ENCODE measurements at places on chromosomes 2 and 18.

GRCh38 chr2:219901155-219901554 lies 273.7 kb downstream of the SLC4A3 start:
- no peak for DNase-seq

DNA sequence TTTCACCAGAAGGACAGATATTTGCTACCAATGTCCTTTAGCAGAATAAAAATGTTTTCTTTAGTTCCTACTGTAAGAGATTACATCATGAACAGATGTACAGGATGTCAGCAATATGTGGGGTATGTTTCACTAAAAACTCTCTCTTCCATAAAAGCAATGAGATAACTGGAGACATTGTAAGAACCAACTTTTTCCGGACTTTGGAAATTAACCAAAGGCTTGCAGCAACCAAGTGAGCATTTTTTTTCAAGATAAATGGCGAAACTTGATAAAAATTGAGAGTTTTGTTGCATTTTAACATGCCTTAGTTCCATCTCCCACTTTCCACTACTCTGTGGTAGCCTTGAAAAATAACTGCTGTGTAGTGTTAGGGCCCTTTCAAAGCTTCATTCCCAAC lies 429.8 kb upstream of the CDH2 start:
- DNase-seq = no peak

DNA sequence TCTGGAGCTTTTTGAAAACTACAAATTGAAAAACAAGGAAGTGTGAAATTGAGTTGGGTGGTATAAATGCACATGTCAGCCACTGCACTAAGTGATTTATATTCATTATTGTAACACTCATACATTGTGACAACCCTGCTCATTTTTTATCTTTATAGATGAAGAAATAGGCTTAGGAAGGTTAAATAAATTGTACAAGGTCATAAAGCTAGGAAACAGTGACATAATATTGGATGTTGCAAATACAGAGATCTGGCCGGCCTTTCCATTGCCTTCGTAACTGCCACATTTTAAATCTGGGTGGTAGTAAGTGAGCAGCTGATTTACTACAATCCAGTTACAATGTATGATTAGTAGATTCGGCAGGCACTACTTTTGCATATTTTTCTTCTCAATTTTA lies 76.6 kb upstream of the LPIN2 start:
- DNase-seq = no peak

DNA sequence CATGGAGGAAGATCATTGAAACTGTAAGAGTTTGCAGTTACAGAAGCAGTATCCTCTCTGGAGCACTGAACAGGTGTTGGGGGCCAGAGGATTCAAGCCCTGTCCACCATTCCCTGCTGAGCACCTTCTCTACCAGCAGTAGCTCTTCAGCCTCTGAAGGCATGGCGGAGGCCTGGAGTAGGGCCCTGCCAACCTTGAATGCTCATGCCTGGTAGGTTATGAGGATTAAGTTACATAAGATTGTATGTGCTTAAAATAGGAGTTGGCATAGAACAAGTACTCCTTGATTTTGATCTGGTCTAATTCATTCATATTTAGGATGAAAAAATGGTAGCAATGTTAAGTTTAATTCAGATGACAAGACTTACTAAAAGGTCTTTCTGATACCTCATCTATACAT lies 40.2 kb downstream of the FMNL2 start:
- no peak for DNase-seq

DNA sequence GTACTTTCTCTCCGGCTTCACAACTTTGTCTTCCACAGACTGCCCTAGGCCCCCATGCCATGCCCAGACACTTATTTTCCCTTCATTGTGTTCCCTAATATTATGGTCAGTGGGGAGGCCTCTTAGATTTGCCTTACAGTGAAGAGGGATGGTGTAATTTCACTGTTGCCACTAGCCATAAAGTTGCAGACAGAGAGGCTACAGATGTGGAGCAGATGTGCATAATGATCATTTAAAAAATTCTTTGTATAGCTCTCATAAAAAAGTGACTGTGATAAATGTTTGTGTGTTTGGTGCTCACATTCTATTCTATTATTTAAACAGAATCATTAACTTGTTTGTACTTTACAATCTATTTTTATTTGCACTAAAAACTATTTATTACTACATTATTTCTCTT lies 67.5 kb upstream of the FN1 start:
- DNase-seq = no peak

DNA sequence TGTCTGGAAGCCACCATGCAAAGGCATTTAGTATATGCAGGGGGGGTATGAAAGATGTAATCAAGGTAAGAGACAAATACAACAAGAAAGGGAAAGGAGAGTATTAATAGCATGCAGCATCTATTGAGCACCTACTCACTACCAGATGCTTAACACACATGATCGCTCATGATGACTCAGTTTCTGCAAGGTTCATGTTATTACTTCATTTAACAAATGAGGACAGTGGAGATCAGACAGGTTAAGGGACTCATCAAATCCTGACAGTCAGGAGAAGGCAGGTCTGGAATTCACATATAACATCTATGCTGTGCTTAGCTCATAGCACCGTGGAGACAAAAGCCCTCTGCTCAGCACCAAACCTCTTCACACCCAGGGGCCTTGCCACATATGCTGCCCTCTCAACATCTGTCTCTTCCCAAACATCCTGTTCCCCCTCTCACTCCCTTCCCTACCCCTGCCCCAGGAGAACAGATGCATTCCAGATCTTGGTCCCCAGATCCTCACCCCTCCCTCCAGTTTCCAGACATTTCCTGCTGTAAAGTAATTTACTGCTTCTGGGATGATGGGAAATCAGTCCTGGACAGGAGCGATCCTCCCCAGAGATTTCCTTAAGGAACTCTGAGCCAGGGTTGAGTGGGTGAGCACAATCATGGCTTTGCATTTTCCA lies 155.3 kb downstream of the ANTXR1 start:
- DNase-seq = no peak

Measured in RPMI8226 (cell line).